ENCODE measurements at places on chromosomes 3 and 15. TPM values are rescaled to one million over a fixed set of nuclear protein-coding genes. Genes with fewer than 3 reads are reported as not detected.

DNA sequence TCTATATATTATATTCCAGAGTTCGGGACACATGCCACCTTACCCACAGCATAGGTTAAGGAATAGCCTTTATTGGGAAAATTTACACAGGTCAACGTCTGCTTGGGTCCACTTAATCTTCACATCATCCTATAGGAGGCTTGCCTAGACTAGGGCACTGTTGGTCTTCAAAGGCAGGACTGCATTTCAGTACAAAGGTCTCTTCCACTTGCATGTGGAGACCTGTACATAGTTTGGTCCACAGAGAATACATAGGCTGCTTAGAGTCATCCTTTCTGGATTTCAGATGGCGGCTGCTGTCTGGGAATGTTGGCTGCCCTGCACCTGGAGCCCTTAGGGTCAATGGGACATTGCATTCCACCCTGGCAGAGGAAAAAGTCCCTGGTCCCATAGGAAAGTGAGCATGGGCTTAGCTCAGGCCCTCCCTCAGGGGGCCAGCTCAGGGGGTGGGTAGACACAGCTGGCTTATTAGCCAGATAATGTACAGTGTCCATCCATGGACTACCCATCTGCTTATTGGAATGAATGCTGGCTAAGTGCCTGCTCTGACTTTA is 75.3 kb upstream of the TGFBR2 start:
- H3K4me1 ChIP-seq = no peaks in the 10 kb centered on the region
- no peaks in the 10 kb centered on the region for H3K36me3 ChIP-seq
- no peaks in the 10 kb centered on the region for H3K27me3 ChIP-seq
- no peak overlapping the region for H3K4me3 ChIP-seq
- no peak overlapping the region for H3K27ac ChIP-seq

GRCh38 chr15:69502470-69503045 is 49.9 kb downstream of the RPLP1 start:
- DNase-seq = no peak
- no peaks in the 10 kb centered on the region for H3K36me3 ChIP-seq
- no peak overlapping the region for H3K4me3 ChIP-seq
- H3K4me1 ChIP-seq = no peaks in the 10 kb centered on the region
- H3K27ac ChIP-seq = no peak overlapping the region

GRCh38 chr3:185024966-185025365 is 127.9 kb downstream of the C3orf70 start:
- DNase-seq = no peak
- H3K27me3 ChIP-seq = no peaks in the 10 kb centered on the region
- no peaks in the 10 kb centered on the region for H3K4me1 ChIP-seq
- H3K27ac ChIP-seq = no peak overlapping the region
- H3K4me3 ChIP-seq = no peak overlapping the region

GRCh38 chr3:13452490-13453335 is 27.4 kb upstream of the HDAC11 start:
- H3K4me3 ChIP-seq = peak overlapping the region; percentile 58
- no peak for DNase-seq
- no peaks in the 10 kb centered on the region for H3K36me3 ChIP-seq
- H3K27me3 ChIP-seq = no peaks in the 10 kb centered on the region
- H3K27ac ChIP-seq = peak overlapping the region; percentile 81

GRCh38 chr3:46903341-46904302 is 26.1 kb downstream of the PTH1R start:
- H3K36me3 ChIP-seq = no peaks in the 10 kb centered on the region
- peak; percentile 64 for DNase-seq
- peaks cover 7% of the 10 kb centered on the region for H3K27me3 ChIP-seq

- H3K4me1 ChIP-seq = no peaks in the 10 kb centered on the region
- no peak for DNase-seq
- H3K27ac ChIP-seq = no peak overlapping the region
- H3K36me3 ChIP-seq = no peaks in the 10 kb centered on the region
- no peak overlapping the region for H3K4me3 ChIP-seq
These were observed 9.3 kb downstream of the GXYLT2 start for GRCh38 chr3:72896996-72897757.

GRCh38 chr3:97235611-97236315 is 421.4 kb downstream of the EPHA6 start:
- H3K4me3 ChIP-seq = no peak overlapping the region
- no peaks in the 10 kb centered on the region for H3K4me1 ChIP-seq
- H3K36me3 ChIP-seq = no peaks in the 10 kb centered on the region
- H3K27me3 ChIP-seq = no peaks in the 10 kb centered on the region
- no peak overlapping the region for H3K27ac ChIP-seq

- peaks cover 5% of the 10 kb centered on the region for H3K4me1 ChIP-seq
- peak overlapping the region; percentile 54 for H3K27ac ChIP-seq
- peak; percentile 93 for DNase-seq
- H3K36me3 ChIP-seq = no peaks in the 10 kb centered on the region
- H3K4me3 ChIP-seq = no peak overlapping the region
- H3K27me3 ChIP-seq = no peaks in the 10 kb centered on the region
These were observed 2.2 kb upstream of the CCR5 start for GRCh38 chr3:46368569-46368968.

- H3K36me3 ChIP-seq = no peaks in the 10 kb centered on the region
- H3K4me1 ChIP-seq = no peaks in the 10 kb centered on the region
- H3K4me3 ChIP-seq = no peak overlapping the region
- DNase-seq = no peak
These were observed 103.0 kb upstream of the HES1 start for GRCh38 chr3:194032828-194033435.

DNA sequence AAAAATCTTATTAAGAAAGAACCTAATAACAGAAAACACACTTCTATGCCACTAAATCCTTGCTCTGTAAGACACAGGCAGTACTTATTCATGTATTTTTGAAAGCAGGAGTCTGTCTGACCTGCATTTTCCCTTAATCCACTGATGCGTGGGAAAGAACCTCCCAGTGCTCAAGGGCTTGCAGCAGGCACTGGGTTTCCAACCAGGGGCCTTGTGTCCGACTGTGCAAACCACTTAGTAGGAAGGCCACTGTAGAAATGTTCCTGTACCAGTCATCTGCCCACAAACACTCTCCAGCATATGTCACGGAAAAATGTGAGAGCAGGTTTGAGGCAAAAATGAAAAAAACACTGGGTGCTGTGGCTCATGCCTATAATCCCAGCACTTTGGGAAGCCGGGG is 12.4 kb downstream of the CXCR6 start:
- peak overlapping the region; percentile 23 for H3K27ac ChIP-seq
- H3K4me3 ChIP-seq = no peak overlapping the region
- H3K4me1 ChIP-seq = peaks cover 27% of the 10 kb centered on the region
- no peaks in the 10 kb centered on the region for H3K27me3 ChIP-seq

- H3K4me1 ChIP-seq = no peaks in the 10 kb centered on the region
- H3K27ac ChIP-seq = no peak overlapping the region
- H3K27me3 ChIP-seq = no peaks in the 10 kb centered on the region
These were observed 669.5 kb downstream of the SQOR start for GRCh38 chr15:46304321-46304720.

DNA sequence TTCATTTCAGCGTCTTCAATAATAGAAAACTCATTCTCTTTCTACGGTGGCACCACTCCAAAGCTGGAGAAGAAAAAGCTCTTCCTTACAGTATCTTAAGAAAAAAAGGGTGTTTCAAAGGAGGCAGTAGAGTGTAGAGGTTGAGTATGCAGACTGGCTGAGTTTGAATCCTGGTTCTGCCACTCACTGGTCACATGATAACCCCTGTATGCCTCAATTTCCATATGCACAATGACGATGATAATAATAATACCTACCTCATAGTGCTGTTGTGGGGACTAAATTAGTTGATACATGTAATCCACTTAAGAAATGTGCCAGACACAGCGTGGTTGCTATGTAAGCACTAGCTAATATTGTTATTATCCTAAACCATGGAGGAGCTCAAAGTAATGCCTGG is 4.5 kb downstream of the ANP32A start:
- H3K27ac ChIP-seq = peak overlapping the region; percentile 99
- DNase-seq = no peak
- H3K4me3 ChIP-seq = peak overlapping the region; percentile 6
- no peaks in the 10 kb centered on the region for H3K36me3 ChIP-seq
- no peaks in the 10 kb centered on the region for H3K27me3 ChIP-seq

- H3K36me3 ChIP-seq = no peaks in the 10 kb centered on the region
- H3K27me3 ChIP-seq = no peaks in the 10 kb centered on the region
- H3K4me1 ChIP-seq = peaks cover 74% of the 10 kb centered on the region
These were observed 959 bp upstream of the RASA2 start for GRCh38 chr3:141485641-141486495.

RNF168 gene
- total RNA-seq = 24.2 TPM

SLC26A6 gene
- total RNA-seq = 18.0 TPM

KIF15 gene
- total RNA-seq = 3.2 TPM
